ENCODE measurements at places on chromosomes 12 and 14.
A peak's percentile ranks its signal among the peaks of the same experiment; 100 is the strongest.

- peak; percentile 5 for DNase-seq
These were observed 6.7 kb downstream of the TAS2R43 start for GRCh38 chr12:11085419-11085818.

DNA sequence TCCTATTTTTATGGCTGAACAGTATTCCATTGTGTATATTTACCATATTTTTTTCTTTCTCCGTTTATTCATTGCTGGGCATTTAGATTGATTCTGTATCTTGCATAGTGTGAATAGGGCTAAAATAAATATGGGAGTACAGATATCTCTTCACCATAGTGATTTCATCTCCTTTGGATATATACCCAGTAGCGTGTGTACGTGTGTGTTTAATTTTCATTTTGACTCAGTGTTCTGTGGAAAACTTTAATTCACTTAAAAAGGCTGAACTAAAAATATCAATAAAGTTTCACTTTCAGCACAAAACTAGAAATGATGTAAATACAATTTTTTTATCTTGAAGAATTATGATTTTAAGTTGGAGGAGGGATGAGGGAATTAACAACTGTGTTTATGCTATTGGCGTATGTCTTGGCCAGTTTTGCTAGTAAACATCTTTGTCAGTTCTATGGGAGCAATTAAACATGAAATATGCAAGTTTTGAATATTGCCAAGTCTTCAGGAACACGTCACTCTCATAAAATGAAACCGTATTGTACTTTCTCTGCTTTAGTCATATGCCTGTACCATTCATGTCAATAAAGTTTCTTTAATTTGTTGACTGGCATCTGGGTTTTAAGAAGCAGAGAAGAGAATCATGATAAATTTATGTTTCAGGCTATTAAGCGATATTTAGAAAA lies 99.8 kb downstream of the PTGER2 start:
- DNase-seq, result no peak

DNA sequence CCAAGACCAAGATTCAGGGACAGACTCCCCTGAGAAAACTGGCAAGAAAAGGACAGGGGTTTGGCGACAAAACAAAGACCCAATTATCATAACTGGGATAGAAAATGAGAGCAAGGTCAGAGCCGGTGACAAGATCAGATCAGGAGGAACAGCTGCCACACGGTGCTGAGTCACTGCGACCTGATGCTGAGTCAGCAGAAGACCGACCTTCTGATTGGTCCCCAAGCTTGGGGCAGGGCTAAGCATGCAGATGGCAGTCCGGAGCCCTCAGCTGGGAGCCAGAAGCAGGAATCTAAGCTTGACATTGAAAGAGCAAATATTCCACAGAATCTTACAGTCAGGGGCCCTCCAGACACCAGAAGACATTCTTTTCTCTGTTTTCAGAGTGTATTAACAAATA lies 19.1 kb upstream of the ARMH4 start:
- peak; percentile 45 for DNase-seq

DNA sequence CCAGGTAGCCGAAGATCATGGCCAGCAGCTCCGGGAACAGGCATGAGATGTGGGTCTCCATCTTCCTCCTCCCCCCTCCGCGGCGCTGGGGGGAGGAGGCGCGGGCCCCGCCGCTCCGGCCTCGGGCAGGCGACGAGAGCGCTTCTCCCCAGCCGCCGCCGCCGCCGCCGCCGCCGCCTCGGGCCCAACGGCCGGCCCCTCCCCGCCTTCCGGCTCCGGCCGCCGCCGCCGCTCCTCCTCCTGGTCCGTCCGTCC lies 448 bp downstream of the FBXL14 start:
- no peak for DNase-seq

DNA sequence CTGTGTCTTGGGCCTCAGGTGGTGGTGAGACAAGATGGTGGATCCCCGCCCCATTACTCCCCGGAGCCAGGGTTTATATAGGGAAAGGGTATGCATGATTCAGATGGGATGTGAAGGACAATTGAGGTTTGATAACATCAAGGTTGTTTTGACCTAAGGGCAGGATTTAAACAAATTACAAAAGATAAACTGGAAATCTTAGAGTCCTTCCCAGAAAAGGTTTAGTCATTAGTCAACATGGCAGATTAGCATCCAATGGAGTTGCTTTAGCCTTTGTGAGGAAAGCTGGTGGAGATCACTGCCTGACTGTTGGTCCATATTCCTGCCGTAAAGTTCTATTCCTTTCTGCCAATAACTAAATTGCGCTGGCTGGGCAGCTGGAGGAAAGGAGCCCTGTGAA lies 15.6 kb upstream of the FRMD6 start:
- no peak for DNase-seq

Measured in stimulated activated CD4-positive, alpha-beta T cell treated with anti-CD3 and anti-CD28 coated beads, Interleukin-15, amount 100 ng/mL, for 48 hours (primary cell).